ENCODE measurements at places on chromosomes 13 and 19.

GRCh38 chr19:9597027-9597426 lies 12.7 kb upstream of the ZNF121 start:
- no peak for DNase-seq

DNA sequence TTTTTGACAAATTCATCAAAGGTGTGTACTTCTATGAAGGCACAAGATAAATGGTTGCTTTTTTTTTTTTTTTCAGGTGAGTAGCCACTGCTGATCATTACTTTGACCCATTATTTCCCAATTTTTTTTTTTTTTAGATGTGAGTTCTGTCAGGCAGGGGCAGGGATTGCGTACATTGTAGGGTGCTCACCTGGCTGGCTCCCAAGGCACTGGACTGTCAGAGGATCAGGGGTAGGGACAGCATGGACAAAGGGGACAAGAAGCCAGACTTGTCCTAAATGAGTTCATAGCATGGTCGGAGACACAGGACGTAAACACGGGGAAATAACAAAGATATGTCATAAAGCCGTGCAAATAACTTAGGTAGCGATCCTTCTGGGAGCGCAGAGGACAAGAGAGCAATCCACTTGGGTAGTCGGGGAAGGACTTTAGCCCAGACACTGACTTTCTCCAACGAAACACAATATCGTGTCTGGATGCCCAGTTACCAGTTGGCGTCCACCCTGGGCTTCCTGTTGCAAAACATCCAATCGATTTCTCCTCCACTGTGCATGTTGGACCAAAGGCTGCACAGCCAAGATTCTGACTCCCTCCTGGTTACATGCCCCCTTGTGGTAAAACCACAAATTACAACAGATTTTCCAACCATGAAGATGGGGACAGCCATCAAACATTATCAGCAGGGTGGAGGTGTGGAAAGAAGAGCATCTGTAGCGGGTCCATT lies 27.5 kb upstream of the KATNAL1 start:
- DNase-seq, result peak; percentile 95

- DNase-seq, result peak; percentile 94
These were observed at the start of gene ZNF709 for GRCh38 chr19:12484371-12485051. TSS of gene ZNF709 (minus strand) at chr19:12484816. CDS start at chr19:12484657, 159 bp downstream.

GRCh38 chr13:28338006-28338574 lies 156.8 kb downstream of the FLT1 start:
- DNase-seq, result no peak

- DNase-seq, result no peak
These were observed 121.3 kb downstream of the COL4A1 start for GRCh38 chr13:110185696-110186095.

DNA sequence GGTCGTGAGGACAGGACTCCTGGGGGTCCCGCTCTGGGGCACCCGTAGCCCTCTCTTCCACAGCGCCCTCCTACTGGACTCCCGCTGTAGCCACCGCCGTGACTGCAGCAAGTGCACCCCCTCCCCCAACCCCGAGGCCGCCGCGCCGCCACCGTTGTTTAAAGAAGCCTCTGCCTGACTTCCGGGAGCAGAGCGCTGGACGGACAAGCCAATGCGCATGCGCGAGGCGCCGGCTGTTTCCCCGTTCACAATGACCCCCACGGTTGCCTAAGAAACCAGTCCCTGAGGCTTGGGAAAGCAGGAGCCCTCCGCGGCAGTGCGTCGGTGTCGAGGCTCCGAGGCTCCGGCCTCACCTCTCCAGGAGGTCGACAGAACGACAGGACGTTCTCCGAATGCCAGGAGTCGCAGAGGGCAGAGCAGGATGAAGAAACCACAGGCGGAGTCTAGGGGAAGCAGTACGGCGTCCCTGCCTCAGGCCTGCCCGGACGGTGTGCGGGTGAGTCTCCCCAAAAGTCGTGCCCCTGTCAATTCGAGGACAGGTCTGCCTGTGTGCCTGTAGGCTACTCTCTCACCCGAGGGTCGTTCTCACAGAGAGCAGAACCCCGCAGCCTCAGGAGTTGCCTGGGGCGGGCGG lies 70.5 kb upstream of the ZNF420 start:
- DNase-seq, result peak; percentile 51
